NCI-H2081 treated with DMSO at 0.1 percent for 48 hours (cell line): ENCODE measurements at places on chromosomes 12 and 14.

DNA sequence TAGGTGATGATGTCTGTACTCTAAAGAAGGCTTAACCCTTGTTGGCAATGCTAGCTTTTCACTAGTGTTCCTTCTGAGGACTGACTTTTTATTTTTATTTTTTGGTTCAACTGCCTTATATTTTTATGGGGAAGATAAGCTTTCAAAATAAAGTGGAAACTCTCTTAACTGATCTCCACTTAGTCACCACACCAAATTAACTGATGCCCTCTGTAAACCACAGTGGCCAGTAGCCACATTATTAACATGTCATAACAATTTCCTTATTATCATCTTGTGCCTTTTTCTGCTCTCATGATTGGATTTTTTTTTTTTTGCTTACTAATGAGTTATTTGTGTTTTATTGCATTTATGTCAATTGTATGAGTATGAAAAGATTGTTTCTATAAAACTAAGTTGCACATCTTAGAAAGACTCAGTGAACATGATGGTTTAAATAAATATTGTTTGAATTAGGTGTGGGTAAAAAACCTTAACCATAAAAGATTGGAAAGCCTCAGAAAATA lies 56.9 kb downstream of the SCFD1 start:
- no peak for DNase-seq

DNA sequence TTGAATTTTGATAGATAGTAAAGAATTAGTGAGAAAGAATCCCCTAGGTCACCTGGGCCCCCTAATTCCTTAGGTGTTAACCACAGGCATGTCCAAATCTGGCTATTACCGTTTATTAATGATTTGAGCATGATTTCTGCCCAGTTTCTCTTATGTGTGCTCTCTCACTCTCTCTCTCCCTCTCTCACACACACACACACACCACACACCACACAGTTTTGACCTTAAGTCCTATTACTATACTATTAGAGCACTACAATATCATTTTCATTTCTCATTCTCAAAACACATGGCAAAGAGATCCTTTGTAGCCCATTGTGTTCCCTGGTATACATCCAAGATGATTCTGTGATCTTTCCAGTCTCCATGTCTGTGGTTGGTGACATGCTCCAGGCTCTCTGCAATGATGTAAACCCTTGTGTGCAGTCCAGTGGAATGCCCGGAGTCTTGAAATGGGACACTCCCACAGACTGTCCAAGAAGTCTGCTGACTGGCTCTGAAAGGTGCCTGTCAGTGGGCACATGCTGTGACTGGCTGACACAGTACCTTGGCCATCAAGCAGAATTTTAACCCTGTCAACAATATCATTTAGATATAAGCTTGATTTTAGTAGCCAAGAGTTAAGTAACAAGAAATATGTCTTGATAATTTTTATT lies 96.2 kb downstream of the FIGNL2 start:
- DNase-seq, result no peak

DNA sequence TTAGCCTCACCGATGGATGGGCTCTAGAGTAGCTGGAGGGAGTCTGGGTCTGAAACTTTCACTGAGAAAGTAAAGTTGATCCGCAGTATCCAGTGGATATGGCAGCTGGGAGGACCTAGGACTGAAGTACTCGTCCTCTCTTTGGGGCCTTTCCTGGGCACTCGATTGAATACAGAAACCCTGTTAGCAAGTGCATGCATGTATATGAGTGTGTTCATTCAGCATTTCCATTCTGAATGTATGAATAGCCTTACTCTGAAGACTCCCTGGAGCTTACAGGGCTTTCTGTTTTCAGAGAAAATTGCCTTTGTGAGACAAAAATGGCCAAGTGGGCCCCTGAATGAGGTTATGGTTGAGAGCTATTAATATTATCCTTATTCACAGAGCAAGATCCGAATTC lies 62.8 kb downstream of the DAD1 start:
- DNase-seq, result no peak

DNA sequence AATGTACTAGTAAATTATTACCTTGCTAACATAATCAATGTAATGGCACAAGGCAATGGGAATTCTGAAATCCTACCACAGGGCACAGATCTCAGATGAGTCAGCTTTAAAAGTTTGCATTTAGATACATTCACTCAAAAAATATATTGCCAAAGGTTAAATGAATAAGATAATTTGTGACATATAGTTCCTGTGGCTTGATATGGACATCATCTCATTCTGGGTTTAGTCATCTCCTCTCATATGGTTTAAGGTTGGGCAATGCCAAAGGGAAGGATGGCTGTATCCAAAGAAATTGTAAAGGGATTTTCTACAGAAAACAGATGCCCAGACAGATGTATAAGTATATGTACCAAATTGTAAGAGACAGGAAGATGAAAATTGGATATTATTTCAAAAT lies 1065.0 kb downstream of the LRFN5 start:
- DNase-seq, result no peak

DNA sequence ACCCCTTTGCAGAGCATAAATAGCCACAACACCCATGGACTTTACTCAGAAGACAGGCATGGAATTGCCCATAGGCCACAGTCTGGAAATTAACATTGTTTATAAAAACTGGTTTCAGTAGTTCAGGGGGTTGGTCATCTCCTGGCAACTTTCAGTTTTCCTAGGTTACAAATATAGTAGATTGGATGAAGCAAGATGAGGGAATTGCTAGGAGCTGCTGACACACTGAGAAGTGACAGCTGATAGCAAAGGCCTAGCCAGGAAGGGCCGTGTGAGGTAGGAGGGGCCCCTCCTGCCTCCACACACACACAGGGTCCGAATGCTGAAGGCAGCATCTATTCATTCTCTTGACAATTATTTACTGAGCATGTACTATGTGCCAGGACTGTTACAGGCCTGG lies 8.3 kb downstream of the GALNT16 start:
- DNase-seq, result no peak

GRCh38 chr12:22543246-22544037 lies 900 bp downstream of the C2CD5 start:
- DNase-seq, result no peak

- peak; percentile 9 for DNase-seq
Measured at GRCh38 chr12:62520361-62520760, 53.7 kb downstream of the MON2 start.

- DNase-seq, result no peak
Measured at GRCh38 chr14:60151715-60152114, 13.5 kb downstream of the DHRS7 start.

DNA sequence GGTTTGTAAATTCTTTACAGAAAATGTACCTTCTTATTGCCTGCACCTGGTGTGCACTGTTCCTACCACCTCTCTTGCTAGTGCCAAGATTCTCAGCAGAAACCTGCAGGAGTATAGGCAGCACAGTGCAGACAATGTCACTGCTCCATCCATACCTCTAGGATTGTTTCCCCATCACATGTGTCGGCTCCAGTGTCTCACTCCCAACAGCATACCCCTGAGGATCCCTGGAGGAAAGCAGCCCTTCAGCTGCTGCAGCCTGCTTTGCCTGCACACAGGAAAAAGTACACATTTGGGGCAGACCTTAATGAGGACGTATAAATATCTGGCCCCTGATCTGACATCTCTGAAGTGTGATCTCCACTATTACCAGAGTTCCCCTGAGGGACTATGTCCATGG lies 235.5 kb downstream of the MDGA2 start:
- no peak for DNase-seq

DNA sequence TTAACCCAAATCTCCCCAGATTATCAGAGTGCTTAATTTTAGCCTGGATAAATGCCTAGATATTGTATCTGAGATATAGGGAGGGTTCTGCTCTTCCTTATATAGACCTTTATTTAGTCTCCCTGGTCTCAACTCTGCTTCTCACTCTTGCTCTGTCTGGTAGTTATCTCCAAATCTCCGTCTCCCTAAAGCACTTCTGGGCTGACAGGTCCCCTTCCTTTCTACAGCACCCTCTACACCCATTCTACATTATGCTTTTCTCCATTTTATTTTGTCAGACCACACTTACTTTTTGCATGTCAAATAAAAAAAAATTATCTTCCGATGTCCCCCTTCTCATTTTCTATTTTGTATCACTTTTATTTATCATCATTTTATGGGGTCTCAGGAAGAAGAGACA lies 2.0 kb upstream of the ERC1 start:
- no peak for DNase-seq

- no peak for DNase-seq
Measured at GRCh38 chr12:14968478-14968877, 4.4 kb upstream of the PDE6H start.

- DNase-seq, result no peak
Measured at GRCh38 chr14:57153286-57153685, 115.4 kb downstream of the EXOC5 start.

DNA sequence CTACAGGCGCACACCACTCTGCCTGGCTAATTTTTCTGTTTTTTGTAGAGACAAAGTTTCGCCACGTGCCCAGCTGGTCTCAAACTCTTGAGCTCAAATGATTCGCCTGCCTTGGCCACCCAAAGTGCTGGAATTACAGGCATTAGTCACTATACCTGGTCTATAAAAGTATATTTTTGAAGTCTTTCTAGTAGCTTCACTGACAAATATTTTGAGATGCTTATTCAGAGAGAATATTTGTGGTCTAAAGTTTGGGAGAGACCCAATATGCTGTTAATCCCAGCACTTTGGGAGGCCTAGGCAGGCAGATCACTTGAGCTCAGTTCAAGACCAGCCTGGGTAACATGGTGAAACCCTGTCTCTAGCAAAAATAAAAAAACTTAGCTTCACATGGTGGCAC lies 22.0 kb upstream of the PPP1R12A start:
- no peak for DNase-seq

DNA sequence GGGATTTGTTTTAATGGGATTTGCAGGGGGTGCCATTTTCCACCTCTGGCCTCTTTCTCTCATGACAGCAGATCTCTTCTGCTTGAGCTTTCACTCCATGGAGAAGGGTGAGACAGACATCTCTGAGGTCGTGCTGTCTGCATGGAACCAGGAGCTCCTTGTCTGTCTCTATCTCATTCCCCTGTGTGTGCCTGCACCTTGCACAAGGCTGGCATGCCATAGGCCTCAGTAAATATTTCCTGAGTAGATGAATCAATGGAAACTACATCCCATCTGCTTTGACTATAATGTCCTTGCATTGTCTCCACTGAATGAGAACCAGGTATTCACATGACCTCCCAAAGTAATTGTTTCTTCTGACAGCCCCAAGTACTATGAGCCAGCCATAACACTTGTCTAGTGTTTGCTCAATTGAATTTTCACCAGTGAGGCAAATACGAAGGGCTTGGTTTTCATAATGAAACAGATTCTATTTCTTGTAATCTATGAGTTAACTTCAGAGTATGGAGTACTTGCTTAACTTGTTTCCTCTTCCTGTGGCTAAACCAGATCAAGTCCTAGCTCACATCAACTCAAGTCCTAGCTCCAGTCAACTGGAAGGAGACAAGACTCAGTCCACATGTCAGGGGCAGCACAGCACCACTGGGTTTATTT lies 32.3 kb downstream of the KCNK13 start:
- no peak for DNase-seq

- no peak for DNase-seq
Measured at GRCh38 chr12:66776974-66777373, 98.1 kb upstream of the GRIP1 start.

GRCh38 chr14:90715993-90716392 lies 100.2 kb downstream of the TTC7B start:
- DNase-seq, result no peak

DNA sequence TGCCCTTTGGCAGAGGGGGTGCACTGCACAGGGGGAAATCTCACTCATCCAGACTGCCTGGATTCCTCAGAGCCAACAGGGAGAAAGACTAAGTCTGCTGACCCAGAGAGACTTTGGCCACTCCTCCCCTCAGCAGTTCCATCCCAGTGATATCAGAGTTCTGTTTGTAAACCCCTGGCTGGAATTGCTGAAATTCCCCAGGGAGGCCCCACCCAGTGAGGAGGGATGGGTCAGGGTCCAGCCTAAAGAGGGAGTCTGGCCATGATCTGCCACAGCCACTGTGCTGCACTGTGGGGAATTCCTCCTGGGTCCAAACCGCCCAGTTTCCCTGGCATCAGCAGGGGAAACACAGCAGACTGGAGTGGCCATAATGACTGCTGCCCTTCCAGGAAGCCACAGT lies 54.9 kb upstream of the USP15 start:
- DNase-seq, result no peak

DNA sequence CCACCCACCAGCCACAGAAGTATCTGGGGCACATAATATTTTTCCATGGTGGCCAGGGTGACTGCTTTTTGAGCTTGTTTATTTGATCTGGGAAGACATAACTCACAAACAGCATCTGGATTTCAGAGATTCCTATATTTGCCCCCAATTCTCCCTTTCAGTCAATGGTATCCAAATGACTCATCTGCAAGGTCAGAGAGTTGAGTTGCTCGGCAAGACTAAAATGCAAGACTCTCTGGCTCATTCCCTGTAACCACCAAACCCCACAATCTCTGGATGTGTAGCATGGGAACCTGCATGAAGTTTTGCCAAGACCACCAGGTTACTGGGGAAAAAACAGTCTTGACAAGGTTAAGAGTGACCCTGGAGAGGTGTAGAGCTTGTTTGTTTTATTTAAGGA lies 174.9 kb upstream of the FAR2 start:
- DNase-seq, result no peak

GRCh38 chr12:1544996-1545700 lies 49.2 kb downstream of the FBXL14 start:
- DNase-seq, result no peak

DNA sequence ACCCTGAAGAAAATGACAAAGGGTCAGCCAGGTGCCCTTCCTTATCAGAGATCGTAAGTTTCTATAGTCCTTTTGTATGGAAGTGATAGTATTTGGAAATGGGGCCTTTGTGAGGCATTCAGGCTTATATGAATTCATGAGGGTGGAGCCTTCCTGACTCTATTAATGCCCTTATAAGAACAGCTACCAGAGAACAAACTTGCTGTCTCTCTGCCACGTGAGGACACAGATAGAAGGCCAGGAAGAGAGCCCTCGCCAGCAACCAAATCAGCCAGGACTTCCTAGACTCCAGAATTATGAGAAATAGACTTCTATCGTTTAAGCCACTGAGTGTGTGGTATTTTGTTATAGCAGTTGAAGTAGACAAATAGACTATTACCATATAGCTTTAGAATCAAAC lies 36.7 kb downstream of the TRMT5 start:
- no peak for DNase-seq

DNA sequence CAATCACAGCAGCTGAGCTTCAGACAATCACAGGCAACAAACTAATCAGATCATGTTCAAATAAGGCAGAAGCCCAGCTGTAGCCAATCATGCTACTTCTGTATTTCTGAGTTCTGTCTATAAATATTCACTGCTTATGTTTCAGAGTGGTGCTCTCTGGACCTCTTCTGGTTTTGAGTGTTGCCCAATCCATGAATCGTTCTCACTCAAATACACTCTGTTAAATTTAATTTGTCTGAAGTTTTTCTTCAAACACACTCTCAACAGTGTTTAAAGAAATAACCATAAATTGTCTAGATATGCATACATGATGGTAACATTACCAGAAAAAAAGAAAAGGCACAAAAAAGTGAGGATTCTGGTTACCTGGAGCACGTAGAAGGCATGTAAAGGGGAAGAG lies 77.9 kb upstream of the BBS10 start:
- no peak for DNase-seq
